ENCODE measurements at places on chromosomes 16 and 17.

GRCh38 chr17:38685491-38685890 is 10.7 kb upstream of the EPOP start:
- peak; percentile 61 for DNase-seq

DNA sequence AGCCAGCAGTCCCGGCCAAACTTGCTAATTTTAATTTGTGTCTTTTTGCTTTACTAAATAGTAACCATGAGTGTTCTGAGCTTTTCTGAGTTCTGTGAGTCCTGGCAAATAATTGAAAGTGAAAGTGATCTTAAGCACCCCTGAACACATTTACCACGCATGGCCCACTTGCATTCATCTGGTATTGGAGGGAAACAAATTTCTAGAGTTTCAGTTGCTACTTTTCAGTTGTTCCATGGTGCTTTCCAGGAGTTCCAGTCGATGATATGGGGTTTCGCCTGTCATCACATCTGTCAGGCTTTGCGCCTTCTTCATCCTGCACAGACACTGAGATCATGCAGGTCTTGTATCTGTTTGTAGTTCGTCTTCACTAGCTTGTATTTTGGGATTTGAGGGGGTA is 44.1 kb downstream of the CRLF3 start:
- DNase-seq = no peak

DNA sequence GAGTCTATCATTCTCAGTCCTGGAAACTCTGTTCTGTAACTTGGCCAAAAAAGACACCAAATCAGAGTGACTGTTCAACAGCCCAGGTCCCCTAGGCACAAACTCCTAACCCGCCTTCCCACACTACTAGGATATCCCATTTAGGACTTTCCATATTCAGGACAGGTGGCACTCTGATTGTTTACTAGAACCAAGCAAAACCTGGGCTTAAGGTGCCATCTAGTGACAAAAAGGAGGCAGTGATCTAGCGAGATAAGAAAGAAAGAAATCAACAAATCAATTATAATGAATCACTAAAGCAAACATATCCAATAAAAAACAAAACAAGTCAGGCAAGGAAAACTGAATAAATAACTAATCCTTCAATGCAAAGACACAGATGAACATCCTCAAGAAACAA is 203.9 kb downstream of the CEP112 start:
- no peak for DNase-seq

GRCh38 chr16:69712914-69713581 is 13.3 kb downstream of the NQO1 start:
- DNase-seq = no peak

DNA sequence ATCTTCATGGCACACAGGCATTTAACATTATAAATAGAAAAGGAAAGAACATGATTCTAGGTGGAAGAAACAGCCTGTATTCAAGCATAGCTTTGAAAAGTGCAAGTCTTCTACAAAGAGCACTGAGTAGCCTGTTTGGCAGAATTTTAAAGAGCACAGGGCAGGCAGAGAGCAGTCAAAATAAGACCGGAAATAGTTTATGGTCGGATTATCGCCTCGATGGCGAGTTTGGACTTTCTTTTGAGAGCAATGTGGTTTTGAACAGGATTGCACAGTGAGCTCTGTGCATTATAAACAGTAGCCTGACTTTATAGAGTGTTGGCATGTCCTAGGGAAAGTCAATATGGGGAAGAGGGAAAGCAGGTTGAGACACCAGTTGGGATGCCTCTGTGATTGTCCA is 6.2 kb upstream of the TMEM100 start:
- no peak for DNase-seq

DNA sequence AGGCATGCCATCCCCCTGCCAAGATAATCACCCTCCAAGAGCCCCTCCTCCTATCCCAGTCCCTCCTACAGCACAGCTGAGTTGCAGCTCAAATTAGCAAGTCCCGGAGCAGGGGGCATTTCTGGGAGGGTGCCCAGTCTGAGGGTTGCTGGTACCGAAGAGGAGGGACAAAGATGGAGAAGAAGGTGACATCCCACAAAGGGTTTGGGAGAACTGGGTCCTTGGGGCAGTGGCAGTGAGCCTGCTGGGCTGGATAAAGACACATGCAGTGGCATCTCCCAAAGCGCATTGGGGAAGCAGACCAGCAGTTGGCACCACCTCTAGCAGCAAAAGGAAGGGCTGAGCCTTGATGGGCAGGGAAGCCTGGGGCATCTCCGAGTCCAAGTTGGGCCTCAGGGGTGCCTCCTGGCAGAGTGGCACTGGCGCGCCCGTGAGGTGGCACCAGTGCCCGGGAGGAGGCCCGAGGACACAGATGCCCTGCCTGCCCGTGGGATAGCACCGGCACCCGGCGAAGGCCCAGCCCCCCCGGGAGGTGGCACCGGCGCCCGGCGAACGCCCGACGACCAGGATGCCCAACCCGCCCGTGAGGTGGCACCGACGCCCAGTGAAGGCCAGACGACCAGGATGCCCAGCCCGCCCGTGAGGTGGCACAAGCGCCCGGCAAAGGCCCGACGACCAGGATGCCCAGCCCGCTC is 622 bp downstream of the TOM1L2 start:
- peak; percentile 40 for DNase-seq

DNA sequence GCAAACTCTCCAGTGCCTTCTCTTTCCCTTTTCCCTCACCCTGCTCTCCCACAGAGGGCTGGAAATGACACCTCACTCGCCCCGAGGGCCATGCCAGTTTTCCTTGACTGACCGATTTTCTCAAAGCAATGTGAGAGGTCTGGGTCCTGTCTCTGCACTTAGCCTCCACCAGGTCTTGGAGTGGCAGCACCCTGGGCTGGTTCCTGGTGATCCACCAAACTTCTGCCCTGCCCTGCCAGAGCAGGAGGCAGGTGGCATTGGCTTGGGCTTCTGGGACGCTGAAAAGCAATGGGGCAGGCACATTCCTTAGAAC is 97.5 kb downstream of the RAB11FIP4 start:
- no peak for DNase-seq

- peak; percentile 6 for DNase-seq
These were observed 35.5 kb downstream of the CLUAP1 start for GRCh38 chr16:3536271-3536731.

- no peak for DNase-seq
These were observed 10.4 kb upstream of the RUNDC3A start for GRCh38 chr17:44297975-44298374.

GRCh38 chr16:24749310-24749709 is 19.9 kb downstream of the TNRC6A start:
- DNase-seq = no peak

GRCh38 chr16:3017344-3017743 is 639 bp downstream of the CLDN6 start:
- no peak for DNase-seq

DNA sequence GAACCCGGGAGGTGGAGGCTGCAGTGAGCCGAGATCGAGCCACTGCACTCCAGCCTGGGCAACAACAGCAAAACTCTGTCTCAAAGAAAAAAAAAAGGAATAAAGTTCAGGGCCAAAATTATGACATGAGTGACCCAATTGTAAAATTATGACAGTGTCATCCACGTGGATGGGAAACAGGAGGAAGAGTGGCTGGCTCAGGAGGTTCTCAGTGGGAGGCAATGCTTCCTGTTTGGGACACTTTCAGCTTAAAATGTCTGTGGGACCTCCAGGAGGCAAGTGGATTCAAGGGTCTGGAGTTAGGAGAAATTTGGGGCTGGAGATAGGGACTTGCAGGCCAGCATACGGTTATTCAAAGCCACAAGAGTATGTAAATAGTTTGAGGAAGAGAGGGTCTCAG is 8.0 kb upstream of the STX4 start:
- DNase-seq = no peak

DNA sequence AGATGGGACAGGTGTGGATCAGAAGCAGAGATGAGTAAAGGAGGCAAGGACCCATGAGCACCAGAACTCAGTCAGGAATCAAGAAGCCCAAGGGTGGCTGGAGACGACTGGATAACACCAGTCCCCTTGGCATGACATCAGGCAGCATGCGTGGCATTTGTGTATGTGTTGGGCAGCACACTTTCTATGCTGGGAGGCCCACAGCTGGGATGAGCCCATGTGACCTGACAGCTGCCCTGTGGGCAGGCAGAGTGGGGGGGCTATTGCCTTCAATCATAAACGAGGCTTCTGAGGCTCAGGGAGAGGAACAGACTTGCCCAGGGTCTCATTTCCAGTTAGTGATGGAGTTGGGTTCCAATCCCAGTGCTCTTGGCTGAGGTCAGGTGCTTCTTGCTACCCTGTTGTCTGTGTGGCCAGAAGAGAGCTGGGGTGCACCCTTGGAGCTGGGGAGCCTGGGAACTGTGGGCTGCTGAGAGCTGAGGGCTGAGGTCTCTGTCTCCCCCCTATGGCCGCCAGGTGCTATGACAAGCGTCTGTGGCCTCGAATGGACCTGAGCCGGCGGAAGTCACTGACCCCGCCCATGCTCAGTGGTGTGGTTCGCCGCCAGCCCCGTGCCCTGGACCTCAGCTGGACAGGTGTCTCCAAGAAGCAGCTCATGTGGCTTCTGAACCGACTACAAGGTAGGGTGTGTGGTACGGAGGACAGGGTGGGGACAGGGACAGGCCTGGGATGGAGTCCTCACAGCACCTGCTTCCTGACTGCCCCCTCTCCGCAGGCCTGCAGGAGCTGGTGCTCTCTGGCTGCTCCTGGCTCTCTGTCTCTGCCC is 7.1 kb upstream of the ORAI3 start:
- DNase-seq = peak; percentile 94

GRCh38 chr16:28110977-28111376 is 47.5 kb upstream of the GSG1L start:
- no peak for DNase-seq

DNA sequence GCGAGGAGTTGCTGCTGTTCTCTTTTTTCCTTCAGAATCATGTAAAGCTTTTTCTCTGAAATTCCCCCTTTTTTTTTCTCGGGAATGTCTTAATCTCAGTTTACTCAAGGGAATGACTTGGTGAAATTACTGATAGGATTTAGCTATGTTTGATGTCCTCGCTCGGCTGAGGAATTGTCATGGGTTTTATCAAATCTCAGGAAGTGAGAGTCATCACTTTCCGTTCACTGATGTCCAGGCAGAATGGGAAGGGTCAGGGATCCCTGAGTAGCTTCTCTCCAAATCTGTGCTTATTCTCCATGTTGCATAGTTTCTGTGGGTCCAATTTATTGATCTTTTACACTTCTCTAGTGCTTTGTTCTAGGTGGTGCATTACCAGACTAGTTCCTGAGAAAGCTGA is 6.3 kb downstream of the IGSF6 start:
- DNase-seq = no peak

DNA sequence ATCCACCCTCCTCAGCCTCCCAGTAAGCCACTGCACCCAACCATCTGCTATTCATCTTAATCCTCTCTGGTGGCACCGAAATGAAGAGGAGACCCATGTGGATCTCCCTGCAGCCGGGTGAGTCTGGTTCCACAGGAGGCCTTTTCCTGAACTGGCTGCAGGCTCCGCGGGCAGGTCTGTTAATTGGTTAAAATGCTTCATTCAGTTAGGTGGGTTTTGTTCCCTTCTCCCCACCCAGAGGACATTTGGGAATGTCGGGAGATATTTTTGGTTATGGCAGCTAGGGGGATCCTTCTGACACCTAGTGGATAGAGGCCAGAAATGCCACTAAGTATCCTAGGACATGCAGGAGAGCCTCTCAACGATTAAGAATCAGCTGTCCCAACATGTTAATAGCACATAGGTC is 16.7 kb downstream of the C16orf54 start:
- DNase-seq = no peak

GRCh38 chr17:79706931-79707850 is 23.6 kb upstream of the ENPP7 start:
- no peak for DNase-seq

- DNase-seq = no peak
These were observed 9.7 kb downstream of the RPA1 start for GRCh38 chr17:1839516-1839915.

DNA sequence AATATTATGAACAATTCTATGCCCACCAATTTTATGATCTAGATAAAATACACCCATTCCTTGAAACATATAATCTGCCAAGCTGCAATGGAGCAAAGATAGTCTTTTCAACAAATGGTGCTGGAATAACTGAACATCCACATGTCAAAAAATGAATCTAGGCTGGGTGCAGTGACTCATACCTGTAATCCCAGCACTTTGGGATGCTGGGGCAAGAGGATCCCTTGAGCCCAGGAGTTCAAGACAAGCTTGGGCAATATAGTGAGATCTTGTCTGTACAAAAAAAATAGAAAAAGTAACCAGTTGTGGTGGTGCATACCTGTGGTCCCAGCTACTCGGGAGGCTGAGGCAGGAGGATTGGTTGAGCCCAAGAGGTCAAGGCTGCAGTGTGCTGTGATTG is 92.5 kb downstream of the N4BP1 start:
- DNase-seq = no peak

GRCh38 chr17:59756236-59756818 is 48.9 kb downstream of the VMP1 start:
- DNase-seq = no peak

DNA sequence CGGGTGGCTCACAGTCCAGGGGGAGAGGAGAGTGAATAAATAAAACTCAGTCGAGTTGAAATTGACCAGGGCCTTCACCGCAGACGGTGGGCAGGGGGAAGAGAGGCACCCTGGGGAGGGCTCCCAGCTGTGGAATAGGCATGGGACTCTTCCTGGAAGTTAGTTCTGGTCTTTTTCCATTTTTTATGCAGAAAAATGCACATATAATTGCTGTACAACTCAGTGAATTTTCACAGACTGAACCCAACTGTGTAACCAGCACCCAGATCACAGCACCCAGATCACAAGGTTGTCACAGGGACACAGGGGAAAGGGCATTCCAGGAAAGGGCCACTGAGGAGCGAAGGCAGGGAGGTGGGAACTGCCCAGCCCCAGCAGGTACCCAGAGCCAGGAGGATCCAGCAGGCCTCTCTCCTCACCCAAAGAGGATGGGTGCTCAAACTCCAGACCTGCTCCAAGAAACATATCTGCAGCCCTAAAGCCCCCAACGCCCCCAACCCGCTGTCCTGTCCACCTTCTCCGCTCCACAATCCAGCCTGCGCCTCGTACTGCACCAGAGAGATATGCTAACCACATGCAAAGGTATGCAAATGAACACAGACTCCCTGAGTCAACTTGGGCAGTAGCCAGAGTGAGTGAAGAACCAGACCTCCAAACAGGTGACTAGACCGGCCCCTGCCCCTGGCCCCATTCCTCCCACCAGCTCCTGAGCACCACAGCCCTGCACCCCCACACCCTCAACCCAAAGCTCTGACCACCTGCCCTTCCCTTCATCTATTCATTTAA is 29.1 kb upstream of the EIF1 start:
- no peak for DNase-seq

GRCh38 chr17:82056729-82057621 is 5.3 kb downstream of the GPS1 start:
- no peak for DNase-seq

- no peak for DNase-seq
These were observed 6.3 kb downstream of the UNC13D start for GRCh38 chr17:75837899-75838298.

- DNase-seq = no peak
These were observed 36.0 kb downstream of the WFDC1 start for GRCh38 chr16:84330685-84331050.

GRCh38 chr16:31268891-31269290 is 9.1 kb downstream of the ITGAM start:
- DNase-seq = no peak

GRCh38 chr17:28662527-28662829 is 473 bp downstream of the SUPT6H start:
- DNase-seq = no peak

- no peak for DNase-seq
These were observed 66.4 kb downstream of the METRNL start for GRCh38 chr17:83145831-83146230.
